ENCODE measurements at places on chromosomes 16 and 17.
A peak's percentile ranks its signal among the peaks of the same experiment; 100 is the strongest.

DNA sequence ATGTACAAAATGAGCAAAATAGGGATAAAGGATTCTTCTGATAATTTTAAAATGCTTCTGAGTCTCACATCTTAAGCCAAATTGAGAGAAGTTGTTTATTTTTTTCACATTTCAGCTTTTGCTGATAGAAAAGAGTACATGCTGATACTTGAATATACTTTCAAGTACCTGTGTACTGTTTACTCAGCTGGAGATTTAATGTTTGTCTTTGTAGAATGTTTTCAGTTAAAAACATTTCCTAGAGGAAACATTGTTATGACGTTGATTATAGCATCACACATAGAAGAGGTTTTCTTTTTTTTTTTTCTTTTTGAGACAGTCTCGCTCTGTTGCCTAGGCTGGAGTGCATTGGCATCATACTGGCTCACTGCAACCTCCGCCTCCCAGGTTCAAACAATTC lies 19.7 kb downstream of the ESRP2 start:
- DNase-seq, result no peak

- peak; percentile 35 for DNase-seq
Observed at GRCh38 chr17:33038740-33039139, 47.1 kb downstream of the SPACA3 start.

DNA sequence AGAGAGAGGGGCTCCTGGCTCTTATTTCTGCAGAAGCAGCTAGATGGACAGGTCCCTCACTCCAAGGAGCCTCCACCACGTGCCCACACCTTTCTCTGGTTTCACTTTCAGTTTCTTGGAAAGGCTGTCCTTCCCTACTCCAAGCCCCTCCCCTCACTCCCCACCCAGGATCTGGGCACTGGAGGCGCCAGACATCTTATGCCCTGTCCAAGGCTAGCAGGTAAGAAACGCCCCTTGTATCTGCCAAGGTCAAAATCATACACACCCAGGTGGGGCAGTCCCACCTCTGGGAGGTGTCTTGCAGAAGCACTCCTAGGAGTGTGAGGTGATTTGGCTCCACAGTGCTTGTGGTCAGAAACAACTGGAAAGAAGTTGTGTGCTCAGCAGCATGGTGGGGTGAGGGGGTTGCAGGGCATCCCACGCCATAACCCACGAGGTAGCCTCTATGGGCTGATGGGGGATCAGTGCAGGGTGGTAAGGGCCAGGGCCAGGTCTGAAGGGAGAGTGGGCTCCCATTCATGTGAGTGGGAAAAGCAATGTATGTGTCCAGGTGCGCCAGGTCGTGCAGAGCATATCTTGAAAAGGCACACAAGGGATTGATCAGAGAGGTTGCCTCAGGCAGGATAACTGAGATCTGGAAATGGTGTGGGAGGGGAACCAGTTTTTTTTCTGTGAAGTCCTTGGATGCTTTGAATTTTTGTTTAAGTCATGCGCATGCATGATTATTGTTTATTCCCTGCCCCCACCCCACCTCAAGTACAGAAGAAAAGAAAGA lies 31.8 kb upstream of the PRM1 start:
- DNase-seq, result peak; percentile 48

GRCh38 chr17:79997011-79997660 lies 38.5 kb downstream of the TBC1D16 start:
- DNase-seq, result peak; percentile 87

DNA sequence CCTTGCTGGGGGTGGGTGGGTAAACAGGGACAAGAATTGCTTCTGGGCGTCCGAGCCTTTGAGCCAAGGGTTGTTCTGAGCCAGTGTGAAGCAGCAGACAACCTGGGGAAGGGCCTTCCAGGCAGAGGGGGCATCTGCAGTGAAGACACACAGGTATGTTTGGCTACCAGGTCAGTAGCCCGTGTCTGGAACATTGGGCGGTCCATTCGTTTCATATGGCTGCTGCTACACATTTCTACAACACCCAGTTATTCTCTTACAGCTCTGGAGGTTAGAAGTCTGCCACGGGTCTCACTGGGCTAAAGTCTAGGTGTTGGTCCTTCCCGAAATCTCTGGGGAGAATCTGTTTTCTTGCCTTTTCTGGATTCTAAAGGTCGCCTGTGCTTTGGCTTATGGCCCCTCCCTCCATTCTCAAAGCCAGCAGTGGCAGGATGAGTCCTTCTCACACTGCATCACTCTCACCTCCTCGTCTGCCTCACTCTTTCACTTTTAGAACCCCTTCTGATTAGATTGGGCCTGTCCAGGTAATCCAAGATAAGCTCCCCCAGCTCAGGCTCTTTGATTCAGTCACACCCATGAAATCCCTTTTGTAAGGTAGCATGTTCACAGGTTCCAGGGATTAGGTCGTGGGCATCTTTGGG lies 136.1 kb downstream of the CLEC16A start:
- DNase-seq, result no peak

GRCh38 chr16:51008037-51008436 lies 143.0 kb downstream of the SALL1 start:
- DNase-seq, result no peak

DNA sequence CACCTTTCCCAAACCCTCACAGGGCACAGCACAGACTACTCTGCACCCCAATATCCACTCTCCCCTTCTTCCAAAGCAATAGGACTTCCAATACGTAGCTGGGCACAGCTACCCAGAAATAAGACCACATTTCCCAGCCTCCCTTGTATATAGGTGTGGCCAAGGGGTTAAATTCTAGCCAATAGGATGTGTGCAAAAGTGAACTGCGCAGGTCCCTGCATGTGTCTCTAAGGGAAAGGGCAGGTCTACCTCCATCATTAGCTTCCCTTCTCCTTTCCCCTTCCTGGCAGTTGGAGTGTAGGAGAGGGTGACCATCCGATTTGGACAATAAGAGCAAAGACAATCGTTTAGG lies 25.5 kb upstream of the SNN start:
- no peak for DNase-seq

- no peak for DNase-seq
Observed at GRCh38 chr16:64384636-64385035, 737.2 kb downstream of the CDH11 start.

GRCh38 chr16:30581457-30581856 lies 4.0 kb downstream of the ZNF785 start:
- DNase-seq, result no peak

DNA sequence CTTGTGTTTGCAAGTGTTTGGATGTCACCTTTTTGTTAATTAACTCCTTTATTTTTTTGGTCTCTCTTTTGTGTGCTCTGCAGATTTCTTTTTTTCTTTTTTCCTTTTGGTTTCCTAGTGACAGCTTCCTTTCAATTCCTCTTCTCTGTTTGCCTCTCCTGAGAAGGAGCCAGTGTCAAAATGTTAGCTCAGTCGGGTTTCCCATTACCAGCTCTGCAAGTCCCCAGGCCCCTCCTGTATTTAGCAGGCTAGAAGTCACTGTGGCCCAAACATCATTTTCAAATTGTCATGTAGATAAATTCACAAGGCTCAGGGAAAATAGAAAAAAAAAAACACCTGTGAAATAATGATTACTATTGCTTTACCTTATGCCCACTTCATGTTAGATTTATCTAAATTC lies 1621.6 kb downstream of the CDH8 start:
- no peak for DNase-seq

- DNase-seq, result no peak
Observed at GRCh38 chr17:75047398-75048098, 523 bp downstream of the KCTD2 start.

DNA sequence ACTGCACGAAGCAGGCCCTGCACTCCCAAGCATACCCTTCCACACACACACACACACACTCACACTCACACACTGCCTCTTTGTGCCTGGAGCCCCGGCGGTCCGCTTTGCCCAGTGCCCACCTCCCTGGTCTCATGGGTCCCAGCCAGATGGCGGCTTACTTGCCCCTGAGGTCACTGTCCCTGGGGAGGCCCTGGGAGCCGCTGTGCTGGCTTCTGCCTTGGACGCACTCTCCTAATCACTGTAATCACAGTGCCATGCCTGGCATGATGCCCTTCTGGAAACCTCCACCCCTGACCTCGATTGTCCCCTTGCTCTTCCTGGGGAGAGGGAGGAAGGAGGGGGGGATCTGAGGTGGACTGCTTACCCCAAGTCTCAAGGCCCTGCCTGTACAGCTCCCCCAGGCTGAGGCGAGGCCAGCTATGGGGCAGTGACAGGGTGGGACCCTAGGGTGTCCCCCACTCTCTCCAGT lies 36.0 kb downstream of the ARHGAP23 start:
- DNase-seq, result no peak

DNA sequence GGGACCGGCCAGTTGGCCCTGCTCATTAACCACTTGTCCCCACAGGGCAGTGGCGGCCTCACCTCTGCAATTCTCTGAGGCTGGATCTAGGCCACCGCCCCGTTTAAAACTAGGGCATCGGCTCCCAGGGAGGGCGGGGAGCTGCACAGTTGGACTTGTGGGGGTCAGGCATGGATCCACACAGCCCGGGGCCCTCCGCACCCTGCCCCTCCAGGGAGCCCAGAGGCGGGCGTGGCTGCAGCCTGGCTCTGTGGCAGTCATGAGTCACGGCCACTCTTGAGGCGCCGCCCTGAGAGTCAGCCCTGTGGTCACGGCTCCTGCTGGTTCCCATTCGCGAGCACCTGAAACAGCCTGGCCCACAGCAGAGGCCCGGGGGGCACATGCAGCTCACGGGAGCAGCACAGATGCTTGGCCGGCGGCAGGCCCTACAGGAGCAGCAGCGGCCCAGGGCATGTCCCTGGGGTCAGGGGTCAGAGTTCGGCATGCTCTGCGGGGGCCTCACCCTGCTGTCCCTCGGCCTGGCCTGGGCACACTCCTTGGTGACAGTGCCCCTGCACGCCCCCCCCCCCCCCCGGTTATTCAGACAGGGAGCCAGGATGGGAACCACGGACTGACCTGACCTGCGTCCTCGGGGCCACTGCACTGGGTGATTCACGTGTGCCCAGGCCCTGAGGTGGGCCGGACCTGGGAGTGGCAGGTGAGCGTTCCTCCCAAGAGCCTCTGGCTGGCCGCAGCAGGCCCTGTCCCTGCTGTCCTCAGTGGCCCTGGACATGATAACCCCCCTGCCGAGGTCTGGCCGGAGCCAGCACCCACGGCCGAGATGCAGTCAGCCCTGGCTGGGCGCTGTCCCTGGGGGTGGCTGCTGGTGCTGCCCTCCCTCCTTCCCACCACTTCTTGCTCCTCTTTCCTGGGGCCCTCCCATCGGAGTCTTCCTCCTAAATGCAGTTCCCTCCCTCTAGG lies 8.2 kb downstream of the CAPN15 start:
- no peak for DNase-seq

DNA sequence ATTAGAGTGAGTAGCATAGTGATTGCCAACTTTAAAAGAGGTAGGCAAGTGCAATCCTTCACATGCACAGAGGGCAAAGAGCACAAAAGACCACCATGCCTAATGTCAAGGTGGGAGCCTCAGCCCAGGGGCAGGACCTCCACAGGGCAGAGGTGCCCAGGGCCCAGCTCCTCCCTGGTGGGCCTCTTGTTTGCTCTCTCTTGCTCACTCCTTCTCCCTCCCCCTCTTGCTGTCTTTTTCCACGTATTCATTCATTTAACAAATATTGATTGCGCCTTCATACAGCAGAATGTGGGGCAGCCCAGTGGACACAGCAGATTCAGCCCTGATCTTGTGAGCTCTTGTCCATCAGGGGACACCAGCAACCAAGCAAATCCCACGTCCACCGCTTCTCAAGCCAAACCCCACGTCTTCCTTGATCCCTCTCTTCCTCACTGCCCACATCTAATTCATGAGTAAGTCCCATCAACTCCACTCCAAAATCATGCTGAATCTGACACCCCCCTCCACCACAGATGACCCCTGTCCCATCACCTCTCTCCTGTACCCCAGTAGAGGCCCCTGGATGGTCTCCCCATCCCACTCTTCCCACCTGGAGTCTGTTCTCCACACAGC lies 44.1 kb upstream of the RPL38 start:
- no peak for DNase-seq
